ENCODE measurements at places on chromosomes 13 and 19. TPM values are rescaled to one million over a fixed set of nuclear protein-coding genes. Genes with fewer than 3 reads are reported as not detected.
A peak's percentile ranks its signal among the peaks of the same experiment; 100 is the strongest.

GRCh38 chr13:23069566-23069965, 111.2 kb upstream of the SGCG start:
- no peak for DNase-seq

The STOML3 gene
- not detected for total RNA-seq

The ZNF543 gene
- 3.8 TPM for total RNA-seq

The SIGLEC6 gene
- 0.58 TPM for total RNA-seq

- DNase-seq, result no peak
These were observed 1132.7 kb downstream of the SLITRK1 start for GRCh38 chr13:82749551-82749950.

GRCh38 chr13:23636360-23636759, 66.1 kb downstream of the TNFRSF19 start:
- DNase-seq, result no peak

The WDR62 gene
- total RNA-seq, result 32.8 TPM

- no peak for DNase-seq
These were observed 13.2 kb upstream of the PAK4 start for GRCh38 chr19:39112338-39112890.

DNA sequence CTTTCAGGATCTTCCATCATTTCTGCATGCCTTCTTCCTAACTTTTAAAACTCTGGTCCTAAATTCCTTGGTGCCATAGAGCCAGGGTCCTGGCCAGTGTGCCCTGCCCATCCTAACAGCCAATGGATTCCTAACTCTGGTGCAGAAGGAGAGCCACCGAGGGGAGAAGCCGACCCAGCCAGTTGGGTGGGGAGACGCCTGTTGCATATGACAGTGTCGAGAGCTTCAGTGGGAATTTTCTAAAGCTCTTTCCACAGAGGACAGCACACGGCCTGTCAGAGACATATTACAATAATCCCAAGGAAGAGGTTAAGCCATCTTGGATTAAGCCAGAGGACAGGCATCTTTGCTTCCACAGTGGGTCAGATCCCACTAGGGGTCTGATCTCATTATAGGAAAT, 180.4 kb downstream of the ZNF536 start:
- DNase-seq, result no peak

DNA sequence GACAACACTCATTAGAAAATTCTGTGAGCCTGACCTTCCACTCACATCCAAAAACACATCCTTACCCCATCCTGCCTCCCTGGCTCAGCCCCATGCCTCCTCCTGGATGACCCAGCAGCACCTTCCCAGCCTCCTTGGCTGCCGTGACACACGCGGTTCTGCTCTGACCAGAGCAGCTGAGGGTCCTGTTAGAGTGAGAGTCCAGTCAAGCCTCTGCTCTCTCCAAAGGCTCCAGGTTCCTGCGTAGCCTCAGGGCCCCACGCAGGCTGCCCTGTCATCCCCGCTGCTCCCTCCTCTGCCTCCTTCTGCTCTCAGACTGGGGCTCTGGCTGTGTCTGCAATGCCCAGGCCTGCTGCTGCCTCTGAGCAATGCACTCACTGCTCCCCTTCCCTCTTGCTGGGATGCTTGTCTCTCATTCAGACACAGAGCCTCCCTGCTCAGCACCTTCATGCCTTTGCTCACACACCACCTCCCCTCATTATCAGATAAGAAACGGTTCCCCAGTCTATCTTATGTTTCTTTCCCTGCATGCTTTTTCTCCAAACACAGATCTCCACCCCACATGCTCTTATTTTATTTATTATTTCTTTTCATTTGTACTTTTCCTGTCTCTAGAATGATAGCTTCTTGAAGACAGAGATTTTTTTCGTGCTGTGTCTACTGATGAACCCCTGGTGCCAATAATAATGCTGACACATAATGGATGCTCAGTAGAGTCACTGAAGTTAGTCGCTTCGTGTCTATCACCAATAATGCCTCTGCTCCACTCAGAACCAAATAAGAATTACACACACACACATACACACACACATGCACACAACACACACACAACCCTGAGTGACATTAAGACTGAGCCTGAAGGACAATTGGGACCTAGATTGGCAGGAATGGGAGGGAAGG, 10.2 kb upstream of the SIGLEC6 start:
- peak; percentile 59 for DNase-seq

The FXYD3 gene
- 0.24 TPM for total RNA-seq

The RNF225 gene
- total RNA-seq, result 0.33 TPM

GRCh38 chr19:51789061-51789795, 5.7 kb upstream of the FPR3 start:
- no peak for DNase-seq

The ZNF547 gene
- 0.51 TPM for total RNA-seq

The PTH2 gene
- 0.60 TPM for total RNA-seq

The KRTDAP gene
- total RNA-seq, result not detected

GRCh38 chr19:49786376-49786820, 19.6 kb downstream of the AP2A1 start:
- DNase-seq, result no peak

DNA sequence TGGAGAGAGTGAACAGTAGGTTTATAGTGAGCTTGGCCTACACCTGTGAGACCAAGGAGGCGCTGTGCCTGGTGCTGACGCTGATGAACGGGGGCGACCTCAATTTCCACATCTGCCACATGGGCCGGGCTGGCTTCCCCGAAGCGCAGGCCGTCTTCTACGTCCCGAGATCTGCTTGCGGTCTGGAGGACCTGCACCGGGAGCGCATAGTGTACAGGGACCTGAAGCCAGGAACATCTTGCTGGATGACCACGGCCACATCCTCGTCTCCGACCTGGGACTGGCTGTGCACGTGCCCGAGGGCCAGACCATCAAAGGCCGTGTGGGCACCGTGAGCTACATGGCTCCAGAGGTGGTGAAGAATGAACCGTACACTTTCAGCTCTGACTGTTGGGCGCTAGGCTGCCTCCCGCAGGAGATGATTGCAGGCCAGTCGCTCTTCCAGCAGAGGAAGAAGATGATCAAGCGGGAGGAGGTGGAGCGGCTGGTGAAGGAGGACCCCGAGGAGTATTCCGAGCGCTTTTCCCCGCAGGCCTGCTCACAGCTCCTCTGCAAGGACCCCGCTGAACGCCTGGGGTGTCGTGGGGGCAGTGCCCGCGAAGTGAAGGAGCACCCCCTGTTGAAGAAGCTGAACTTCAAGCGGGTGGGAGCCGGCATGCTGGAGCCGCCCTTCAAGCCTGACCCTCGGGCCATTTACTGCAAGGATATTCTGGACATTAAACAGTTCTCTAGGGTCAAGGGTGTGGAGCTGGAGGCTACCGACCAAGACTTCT, 139.0 kb downstream of the ZDHHC20 start:
- DNase-seq, result no peak

DNA sequence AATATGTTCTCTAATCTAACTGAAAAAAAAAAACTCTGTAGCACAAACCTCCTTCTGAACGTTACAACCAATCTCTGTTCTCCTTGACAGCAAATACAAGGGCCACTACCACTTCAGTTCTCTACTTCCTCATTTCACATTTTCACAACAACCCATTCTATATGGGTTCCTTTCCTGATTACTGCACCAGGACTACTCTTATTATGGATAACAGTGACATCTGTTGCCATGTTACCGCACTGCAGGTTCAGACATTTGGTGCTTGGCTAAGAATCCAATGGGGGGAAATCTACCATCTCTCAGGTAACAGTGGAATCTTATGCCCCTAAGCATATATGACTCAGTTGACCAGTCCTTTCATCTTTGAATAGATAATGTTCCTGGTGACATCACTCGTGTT, 11.6 kb upstream of the FPR3 start:
- DNase-seq, result peak; percentile 72

The NUMBL gene
- 41.5 TPM for total RNA-seq

The ZNF567 gene
- 4.7 TPM for total RNA-seq

Data from K562 (cell line).